ENCODE measurements at places on chromosomes 12 and 14.

GRCh38 chr14:102279688-102280348 lies 25.1 kb downstream of the MOK start:
- no peak for DNase-seq

GRCh38 chr12:14920475-14921126 lies 17.7 kb downstream of the ERP27 start:
- no peak for DNase-seq

DNA sequence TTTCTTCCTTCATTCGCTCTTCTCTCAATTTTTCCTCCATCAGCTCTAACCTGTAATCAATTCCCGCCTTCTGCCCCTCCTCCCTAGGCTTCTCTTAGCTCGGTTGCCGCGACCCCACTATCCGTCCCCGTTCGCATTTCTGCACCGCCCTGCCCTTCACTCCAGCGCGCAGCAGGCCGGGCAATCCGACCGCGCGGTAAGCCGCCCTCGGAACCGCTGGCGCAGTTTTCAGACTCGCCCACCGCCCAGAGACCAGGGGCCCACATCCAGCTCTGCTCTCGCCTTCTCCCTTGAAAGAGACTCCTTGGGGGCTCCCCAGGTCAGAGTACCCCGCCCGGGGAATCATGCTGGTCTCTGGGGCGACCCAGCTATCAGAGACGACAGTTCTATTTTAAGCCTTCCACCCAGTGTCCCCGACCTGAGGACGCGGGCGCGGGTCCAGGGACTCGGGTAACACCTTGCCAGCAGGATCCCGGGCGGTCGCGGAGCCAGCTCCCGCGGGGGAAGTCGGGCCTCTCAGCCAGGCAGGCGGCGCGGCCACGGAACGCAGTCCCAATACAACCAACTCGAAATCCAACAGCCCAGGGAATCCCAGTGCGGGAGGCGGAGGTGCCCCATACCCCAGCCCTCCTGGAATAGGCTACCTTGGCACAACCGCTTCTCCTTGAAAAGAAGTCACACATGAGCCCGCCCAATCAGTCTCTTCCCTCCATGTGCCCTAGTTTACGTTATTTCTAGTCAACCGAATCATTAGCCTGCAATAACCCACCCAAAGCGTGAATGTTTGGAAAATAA lies 5.7 kb upstream of the SLC38A4 start:
- no peak for DNase-seq

DNA sequence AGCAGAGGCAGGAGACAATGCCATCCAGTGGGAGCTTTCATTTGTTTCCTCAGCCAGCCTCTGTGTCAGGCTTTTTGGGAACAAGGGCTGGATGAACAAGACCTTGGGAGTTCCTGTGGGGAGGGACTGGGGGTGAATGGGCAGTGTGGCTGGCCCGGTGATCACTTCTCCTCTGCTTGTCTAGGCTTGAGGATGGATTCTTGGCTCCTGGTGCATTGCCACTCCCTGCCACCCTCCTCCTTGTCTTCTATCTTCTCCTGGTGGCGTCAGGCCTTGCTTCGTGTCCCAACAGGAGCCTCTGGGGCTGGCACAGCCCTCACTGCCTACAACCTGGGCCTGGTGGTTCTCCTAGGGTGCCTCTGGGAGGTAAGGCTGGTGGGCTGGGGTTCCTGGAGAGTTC lies 25.0 kb upstream of the KCNA5 start:
- DNase-seq, result no peak

- no peak for DNase-seq
These were observed 353 bp upstream of the MAPK1IP1L start for GRCh38 chr14:55051165-55051422.

Data from suprapubic skin (tissue), 4 donors.